ENCODE measurements at places on chromosomes 13 and 19.

GRCh38 chr13:78020861-78021260, 102.2 kb upstream of the EDNRB start:
- no peak for DNase-seq

DNA sequence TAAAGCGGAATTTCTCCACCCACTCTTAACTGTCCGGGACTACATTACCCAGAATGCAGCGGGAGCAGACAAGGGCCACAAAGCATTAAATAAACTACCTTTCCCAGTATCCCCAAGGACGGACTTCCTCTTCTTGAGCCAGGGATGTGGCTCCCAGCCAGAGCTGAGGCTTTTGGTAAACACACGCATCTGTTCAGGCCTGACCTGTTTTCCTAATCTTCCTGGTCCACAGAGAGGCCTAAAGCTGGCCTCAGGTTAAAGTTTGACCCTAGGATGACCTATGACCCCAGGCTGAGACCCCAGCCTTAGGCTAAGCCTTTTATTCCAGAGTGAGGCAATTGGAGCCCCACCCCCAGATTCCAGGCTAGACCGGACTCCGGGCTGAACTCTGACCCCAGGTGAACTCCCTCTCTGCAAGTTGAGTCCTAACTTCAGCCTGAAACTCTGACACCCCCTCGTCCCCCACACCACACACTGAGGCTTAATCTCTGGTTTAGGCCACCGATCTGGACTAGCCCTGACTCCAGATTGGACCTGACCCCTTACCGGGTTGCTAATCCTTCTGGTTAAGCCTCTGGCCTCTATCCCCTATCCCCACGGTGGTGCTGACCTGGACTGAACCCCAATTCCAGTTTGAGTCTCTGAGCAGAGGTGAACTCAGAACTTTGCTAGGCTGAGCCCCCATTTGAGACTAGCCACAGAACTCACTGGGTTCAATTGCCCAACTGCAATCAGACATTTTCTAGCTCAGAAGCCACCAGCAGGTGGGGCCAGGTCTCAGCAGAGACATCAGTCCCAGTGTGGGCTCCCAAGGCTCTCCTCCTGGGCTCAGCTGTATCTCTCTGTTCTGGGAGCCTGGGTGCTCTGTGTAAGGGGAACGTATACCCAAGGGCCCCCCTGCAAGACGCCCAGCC, 750 bp upstream of the GPR108 start:
- peak; percentile 80 for DNase-seq

DNA sequence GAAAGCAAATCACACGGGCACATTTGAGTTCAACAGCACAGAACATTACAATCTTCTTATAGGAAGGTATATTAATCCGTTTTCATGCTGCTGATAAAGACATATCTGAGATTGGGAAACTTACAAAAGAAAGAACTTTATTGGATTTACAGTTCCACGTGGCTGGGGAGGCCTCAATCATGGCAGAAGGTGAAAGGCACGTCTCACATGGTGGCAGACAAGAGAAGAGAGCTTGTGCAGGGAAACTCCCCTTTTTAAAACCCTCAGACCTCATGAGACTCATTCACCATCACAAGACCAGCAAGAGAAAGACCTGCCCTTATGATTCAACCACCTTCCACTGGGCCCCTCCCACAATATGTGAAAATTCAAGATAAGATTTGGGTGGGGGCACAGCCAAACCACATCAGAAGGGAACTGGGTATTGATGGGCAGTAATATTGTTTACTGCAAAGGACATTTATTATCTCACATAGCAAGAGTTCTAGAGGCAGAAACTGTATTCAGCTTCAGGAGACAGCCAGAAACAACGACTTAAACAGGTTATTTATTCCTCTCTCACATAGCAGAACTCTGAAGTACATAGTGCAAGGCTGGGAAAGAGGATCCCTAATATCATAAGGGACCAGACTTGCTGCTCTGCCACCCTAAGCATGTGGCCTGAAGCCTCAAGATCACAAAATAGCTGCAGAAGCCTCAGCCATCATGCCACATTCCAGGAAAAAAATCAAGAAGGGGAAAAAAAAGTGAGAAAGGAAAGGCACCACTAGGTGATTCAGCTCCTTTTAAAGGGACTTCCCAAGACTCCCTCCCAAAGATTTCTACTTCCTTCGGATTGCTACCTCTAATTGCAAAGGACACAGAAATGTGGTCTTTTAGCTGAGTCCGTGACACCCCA, 23.1 kb downstream of the FXYD5 start:
- DNase-seq, result no peak

- no peak for DNase-seq
Measured at GRCh38 chr19:4326837-4327251, 11.8 kb downstream of the STAP2 start.

DNA sequence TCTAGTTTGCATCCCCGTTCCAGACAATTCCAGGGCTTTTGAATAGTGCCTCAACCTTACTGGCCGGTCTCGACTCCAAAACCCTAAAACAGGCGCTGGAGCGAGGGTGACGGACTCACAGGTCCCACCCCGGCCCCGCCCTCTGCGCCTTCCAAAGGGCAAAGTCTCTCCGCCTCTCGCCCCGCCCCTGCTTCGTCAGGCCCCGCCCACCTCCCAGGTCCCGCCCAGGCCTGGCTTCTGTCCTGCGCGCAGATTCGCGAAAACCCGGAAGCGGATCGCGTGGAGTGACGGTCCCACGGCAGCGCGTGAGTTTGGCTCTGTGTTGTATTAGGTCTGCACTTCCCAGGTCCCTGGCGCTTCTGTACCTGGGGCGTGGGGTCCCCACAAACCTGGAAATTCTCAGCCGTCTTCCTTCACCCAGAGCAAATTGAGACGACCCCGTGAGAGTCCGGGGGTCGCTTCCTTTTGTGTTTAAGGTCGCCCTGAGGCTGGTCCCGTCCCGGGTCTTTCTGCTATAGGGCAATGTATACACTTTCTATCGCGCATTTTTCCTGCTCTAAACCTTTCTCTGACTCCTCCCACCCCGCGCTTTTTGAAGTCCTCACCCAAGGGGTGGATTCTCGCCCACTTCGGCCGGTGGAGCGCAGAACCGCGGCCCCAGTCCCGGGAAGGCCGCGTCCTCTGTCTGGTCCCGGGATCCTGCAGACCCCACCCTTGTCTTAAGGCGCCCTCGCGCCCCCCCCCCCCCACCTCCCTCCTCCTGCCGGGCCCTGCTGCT, at the start of gene ZNF813:
Gene ZNF813 (plus strand): TSS at position 249 of the 778 bp plus-strand sequence. CDS start 16,090 bp downstream, outside the sequence.
- DNase-seq, result peak; percentile 74

- no peak for DNase-seq
Measured at GRCh38 chr13:30845297-30846214, 60.5 kb upstream of the MEDAG start.

DNA sequence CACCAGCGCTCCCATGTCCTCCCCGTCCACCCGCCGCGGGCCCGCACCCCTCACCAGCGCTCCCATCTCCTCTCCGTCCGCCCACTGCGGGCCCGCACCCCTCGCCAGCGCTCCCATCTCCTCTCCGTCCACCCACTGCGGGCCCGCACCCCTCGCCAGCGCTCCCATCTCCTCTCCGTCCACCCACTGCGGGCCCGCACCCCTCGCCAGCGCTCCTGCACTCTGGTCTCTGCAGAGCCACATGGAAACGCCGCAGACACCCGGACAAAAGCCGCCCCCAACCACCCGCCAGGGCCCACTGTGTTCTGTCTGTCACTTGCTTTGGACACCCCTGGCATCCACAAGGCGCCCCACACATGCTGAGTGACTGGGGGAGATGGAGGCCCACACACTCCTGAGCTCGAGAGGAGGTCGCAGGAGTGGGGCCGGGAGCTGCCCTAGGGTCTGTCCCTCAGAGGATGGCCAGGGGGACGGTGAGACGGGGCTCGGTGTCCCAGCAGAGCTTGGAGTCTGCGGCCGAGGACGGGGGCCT, 7.4 kb downstream of the CFD start:
- no peak for DNase-seq

- DNase-seq, result no peak
Measured at GRCh38 chr13:59790626-59791025, 373.1 kb downstream of the DIAPH3 start.

DNA sequence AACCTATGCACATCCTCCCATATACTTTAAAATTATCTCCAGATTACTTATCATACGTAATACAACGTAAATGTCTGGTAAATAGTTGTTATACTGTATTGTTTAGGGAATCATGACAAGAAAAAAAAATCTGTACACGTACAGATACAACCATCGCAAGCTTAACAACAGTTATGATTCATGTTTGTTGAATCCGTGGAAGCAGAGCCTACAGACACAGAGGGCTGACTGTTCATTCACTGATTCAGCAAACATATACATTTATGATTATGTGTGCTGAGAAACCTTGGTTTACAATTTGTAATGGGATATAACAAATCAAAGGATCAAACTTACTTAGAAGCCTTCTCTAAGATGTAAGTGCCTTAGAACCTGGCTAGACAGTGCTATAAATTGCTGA, 1.5 kb downstream of the ZNF260 start:
- DNase-seq, result no peak

- no peak for DNase-seq
Measured at GRCh38 chr13:66576381-66576780, 653.8 kb downstream of the PCDH9 start.

DNA sequence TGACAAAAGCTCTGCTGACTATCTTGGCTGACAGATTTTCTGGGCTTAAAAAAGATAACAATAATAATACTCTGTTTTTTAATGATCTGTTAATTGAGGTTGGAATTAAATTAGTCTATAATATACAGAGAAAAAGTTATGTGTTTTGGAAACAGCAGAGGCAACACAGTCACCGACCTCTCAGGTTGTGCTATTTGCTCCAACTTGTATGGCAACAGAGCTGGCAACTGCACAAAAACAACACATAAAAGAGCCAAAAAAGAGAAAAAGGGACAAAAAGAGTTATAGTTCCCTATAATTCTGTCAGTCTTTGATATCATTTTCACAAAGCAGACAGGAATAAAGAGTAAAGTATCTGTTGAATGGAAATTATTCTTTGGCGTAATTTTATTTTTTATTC, 102.3 kb upstream of the POSTN start:
- DNase-seq, result no peak

DNA sequence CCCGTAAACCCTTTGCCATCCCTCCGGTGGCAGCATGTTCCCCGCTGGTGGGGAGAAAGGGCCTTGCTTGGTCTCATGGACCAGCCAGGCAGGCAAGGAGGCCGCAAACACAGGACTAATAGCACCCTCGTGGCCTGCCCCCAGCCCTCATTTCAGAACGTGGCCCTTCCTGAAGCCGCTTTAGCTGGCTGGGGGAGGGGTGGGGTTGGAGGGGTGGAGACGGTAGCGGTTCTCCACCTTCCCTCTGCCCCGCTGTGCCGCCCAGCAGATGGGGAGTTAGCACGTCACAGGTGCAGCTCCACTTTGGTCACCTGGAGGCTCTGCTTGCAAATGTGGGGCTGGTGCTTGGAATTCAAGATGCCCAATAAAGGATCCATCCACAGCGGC, 59.3 kb upstream of the URI1 start:
- DNase-seq, result no peak

- no peak for DNase-seq
Measured at GRCh38 chr13:76035711-76036110, 399.6 kb downstream of the LMO7 start.

DNA sequence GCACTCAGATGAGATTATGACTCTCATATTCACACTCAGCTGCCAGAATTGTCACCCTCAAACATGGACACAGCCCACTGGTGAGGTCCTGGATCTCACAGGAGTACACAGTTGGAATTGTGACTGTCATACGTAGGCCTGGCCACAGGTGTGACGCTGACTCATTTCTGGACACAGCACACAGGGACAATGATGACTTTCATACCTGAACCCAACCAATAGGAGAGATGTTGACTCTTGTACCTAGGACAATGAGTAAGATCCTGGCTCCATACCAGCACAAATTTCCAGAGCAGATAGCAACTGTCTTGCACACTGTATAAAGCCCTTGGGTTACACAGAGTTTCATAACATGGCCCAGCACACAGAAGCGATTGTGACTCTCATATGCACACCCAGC, 46.4 kb downstream of the ZNF85 start:
- DNase-seq, result no peak

- no peak for DNase-seq
Measured at GRCh38 chr13:113500530-113501265, 10.2 kb upstream of the DCUN1D2 start.

DNA sequence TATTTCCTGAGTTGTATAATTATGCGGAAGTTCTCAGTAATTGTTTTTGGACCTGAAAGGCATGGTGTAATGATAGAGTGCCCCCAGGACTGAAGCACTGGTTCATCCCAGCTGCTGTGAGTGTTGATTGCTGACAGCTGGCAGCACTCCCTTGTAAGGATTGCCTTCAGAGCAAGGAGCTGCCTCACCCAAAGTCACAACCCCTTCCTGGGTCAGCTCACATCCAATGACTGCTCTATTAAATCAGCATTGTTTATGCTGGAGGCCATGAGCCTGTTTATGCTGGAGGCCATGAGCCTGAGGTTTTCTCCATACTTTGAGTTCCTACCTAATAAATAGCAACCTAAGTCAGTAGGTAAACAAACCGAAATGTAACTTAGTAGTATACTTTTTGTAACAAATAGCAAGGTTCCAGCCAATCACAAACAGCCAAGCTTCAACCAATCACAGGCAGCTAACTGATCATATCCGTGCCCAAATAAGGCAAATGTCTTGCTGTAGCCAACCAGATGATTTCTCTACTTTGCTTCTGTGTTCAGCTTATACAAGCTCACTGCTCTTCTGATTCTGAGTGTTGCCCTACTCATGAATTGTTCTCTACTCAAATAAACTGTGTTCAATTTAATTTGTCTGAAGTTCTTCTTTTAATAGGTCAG, 11.7 kb upstream of the SPACA6 start:
- DNase-seq, result no peak

- DNase-seq, result no peak
Measured at GRCh38 chr13:20412691-20413355, 112.8 kb downstream of the CRYL1 start.

- DNase-seq, result no peak
Measured at GRCh38 chr19:33905937-33906577, 109.4 kb downstream of the KCTD15 start.

DNA sequence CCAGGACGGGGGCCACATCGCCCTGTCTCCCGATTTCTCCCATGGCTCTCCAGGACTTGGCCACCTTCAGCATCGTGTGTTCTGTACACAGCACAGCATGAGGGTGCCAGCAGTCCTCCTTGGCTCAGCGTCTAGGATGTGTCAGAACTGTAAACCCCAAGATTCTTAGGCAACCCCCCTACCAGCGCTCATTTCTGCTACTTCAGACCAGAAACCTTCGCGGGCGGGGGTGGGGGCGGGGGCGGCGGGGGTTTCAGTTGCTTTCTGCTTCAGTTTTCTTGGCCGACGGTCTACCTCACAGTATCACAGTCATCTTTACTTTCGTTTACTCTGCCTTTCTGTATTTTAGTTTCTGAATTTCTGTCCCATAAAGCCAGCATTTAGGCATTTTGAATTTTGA, 82.4 kb downstream of the GGACT start:
- DNase-seq, result no peak
